ENCODE measurements at places on chromosomes 1 and 21. TPM values are rescaled to one million over a fixed set of nuclear protein-coding genes. Genes with fewer than 3 reads are reported as not detected.

DNA sequence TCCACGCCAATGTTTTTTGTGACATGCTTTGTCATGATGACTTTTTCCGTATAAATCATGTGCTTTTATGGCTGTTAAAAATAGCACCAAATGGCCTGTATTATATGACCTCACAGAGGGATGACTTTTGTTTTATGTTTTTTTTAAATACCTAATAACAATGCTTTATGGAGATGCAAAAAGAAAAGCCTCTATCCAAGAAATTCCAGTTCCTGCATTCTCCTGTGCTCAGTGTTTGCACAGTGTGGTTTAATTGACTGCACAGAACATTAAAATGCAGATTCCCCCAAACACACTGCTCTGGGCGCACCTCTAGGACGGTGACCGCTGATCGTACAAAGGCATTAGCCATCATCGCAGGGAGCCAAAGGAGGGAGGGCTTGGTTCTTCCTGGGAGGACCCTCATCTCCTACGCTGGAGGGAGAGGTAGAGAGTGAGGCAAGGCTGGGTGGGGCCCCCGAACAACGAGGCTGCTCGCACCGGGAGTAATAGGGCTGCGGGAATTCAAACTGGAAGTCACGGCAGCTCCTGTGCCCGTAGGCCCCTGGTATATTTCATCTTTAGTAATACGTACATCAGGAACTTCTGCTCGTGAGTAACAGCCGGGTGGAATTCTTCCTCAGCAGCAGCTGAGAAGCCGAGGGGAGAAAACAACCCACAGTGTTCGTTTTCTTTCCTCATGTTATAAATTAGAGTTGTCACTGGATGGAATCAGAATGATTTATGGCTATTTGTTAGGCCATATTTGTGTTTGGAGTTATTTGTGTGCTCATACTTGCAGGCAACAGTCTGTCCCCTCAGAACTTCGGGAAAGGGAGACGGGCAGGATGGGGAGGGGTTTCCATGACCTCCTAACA lies 465.6 kb downstream of the CAMTA1 start:
- no peak for DNase-seq

BCL2L15 gene
- polyA plus RNA-seq = 0.34 TPM

DNA sequence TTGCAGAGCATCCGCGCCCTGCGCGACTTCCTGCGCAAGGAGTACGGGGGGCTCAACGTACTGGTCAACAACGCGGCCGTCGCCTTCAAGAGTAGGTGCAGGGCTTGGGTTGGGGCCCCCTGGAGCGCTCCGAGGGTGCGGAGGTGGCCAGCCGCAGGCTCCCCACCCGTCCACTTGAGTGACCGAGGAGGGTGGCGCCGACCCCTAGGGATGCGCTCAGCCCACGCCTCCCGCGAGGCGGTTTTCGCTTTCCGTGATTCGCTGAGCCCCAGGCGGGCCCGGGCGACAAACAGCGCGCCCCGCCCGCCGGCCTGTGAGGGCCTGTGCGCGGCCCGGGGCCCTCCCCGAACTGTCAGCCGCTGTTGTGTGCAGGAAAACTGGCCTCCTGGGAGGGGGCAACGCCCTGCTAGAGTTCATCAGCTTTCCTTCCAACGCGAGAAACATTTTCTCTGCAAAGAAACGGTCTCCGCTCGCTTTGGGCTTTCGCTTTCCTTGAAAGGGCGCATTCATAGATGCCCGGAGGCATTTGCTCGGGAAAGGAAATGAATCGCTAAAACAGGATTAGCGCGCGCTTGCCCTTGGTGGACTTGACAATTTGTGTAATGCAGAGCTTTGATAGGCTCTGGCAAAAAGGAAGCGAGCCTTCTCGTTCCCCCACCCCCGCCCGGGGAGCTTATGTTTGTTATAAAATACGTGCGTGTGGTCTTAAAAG lies 668 bp downstream of the CBR3 start:
- DNase-seq = no peak

TMEM240 gene
- polyA plus RNA-seq = 4.2 TPM

GRCh38 chr1:224427346-224427745 lies 7.3 kb downstream of the WDR26 start:
- DNase-seq = no peak

Measured in left renal pelvis (tissue), 4 donors.